ENCODE measurements at places on chromosomes 2 and 18.

- no peak for DNase-seq
Measured at GRCh38 chr2:215751200-215751910, 262.0 kb downstream of the MREG start.

- DNase-seq = no peak
Measured at GRCh38 chr2:16566701-16567100, 98.9 kb downstream of the CYRIA start.

GRCh38 chr2:175766880-175767279 is 235.2 kb downstream of the LNPK start:
- DNase-seq = no peak

DNA sequence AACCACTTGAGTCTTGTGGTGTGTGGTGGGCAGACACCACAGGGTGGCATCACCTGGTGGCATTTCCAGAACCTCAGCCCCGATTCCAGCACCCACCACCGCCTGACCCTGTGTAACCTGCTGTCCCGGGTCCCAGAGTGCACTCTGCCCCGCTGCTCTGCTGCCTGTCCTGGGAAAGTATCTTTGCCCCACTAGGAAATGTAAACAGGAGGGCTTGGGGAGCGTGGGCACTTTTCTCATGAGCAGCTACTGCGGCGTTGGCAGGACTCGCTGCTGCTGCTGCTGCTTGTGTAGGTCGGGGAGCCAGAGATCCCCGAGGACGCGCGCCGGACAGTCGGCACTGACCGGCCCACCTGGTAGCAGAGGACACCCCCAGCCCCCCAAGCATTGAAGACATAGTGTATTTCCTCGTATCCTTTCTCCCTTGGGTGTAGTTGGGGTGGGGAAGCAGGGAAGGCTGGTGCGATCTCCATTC is 13.4 kb downstream of the DTYMK start:
- DNase-seq = no peak

DNA sequence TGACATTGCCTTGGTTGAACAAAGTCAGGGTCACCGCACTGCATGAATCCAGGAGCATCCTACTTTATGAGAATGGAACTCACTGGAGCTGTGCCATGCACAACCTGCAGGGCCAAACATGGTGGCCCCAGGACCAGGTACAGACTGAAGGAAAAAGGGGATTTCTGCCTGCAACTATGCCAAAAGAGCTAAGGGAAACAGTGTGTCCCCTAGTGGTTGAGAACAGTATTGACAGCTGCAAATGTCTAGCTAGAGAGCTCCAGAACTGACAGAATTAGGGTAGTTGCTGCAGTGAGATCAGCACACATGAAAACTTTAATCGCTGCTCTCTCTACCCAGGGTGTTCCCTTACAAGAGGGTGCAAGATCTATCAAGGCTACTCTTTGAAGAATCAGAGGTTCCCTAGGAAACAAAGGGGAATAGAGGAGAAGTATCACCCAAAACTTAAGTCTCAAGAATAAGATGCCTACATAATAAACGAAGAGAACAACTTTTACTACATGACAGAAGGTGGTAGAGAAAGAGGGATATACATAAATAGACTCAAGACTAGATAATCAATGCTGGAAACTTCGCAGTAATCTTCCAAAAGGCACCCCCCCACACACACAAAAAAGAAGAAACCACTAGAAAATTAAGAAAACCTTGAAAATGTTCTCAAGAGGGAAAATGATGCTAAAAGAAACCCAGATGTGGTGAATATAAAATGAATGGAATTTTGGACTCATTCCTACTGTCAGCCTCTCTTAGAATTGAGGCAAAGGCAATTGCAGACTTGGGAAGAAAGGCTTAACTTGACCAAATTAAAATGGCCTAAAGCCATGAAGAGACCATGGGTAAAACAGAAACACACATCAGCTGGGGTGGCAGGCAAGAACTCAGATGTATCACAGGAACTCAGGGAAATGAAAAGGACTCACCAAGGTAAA is 43.6 kb upstream of the IHH start:
- DNase-seq = no peak

DNA sequence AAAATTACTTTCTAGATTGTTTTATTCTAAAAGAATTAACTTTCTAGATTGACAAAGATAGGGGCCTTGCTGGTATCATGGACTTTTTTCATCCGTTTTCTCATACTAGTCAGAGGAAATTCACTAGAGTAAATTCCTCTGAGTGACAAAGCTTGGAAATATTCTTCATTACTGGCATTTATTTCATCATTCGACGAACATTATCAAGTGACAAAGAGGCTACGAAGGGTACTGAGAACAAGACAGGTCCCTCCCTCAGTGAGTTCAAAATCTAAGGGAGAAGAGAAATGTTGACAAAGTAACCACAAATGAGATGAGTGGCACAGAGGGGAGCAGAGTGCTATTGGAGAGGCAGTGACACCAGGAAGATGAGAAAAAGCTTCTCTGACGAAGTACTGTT is 4.3 kb downstream of the EPG5 start:
- no peak for DNase-seq

GRCh38 chr2:73283545-73284295 is 558 bp downstream of the FBXO41 start:
- no peak for DNase-seq

GRCh38 chr2:2568411-2568810 is 237.3 kb upstream of the MYT1L start:
- no peak for DNase-seq

- peak; percentile 4 for DNase-seq
Measured at GRCh38 chr18:12658426-12659138, 675 bp upstream of the SPIRE1 start.

GRCh38 chr2:136582628-136583205 is 182.6 kb upstream of the THSD7B start:
- no peak for DNase-seq

Measured in activated CD4-positive, alpha-beta T cell treated with anti-CD3 and anti-CD28 coated beads, Interleukin-2, amount 50 U/mL, for 4 hours (primary cell).